ENCODE measurements at places on chromosomes 4 and X.

DNA sequence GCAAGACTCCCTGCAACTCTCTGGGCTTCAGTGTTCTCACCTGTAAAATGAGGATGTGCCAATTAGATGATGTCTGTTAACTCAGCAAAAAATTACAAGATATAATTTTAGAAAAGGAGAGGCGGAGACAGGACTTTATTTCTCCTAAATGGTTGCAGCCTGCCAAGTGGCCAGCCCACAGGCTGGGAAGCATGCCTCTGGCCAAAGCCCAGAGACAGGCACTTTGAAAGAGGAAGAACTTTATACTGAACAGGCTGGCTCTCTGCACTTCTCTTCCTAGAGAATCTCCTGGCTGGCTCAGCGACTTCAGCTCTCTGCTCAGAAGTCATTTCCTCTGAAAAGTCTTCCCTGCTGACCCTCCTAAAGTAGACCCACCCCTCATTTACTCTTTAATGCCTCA, 3.7 kb downstream of the PRDM5 start:
- DNase-seq = peak; percentile 13

DNA sequence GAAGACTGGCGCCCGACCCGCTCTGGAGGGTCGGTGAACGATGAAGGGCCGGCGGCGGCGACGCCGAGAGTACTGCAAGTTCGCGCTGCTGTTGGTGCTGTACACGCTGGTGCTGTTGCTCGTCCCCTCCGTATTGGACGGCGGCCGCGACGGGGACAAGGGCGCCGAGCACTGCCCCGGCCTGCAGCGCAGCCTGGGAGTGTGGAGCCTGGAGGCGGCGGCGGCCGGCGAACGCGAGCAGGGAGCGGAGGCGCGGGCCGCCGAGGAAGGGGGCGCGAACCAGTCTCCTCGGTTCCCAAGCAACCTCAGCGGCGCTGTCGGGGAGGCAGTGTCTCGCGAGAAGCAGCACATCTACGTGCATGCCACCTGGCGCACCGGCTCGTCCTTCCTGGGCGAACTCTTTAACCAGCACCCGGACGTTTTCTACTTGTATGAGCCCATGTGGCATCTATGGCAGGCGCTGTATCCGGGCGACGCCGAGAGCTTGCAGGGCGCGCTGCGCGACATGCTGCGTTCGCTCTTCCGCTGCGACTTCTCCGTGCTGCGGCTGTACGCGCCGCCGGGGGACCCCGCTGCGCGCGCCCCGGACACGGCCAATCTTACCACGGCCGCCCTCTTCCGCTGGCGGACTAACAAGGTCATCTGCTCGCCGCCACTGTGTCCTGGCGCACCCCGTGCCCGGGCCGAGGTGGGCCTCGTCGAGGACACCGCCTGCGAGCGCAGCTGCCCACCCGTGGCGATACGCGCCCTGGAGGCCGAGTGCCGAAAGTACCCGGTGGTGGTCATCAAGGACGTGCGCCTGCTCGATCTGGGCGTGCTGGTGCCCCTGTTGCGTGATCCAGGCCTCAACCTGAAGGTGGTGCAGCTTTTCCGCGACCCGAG, 568 bp downstream of the CHST7 start:
- peak; percentile 63 for DNase-seq

- no peak for DNase-seq
These were observed 2.5 kb upstream of the PPP2R2C start for GRCh38 chr4:6474705-6475457.

GRCh38 chrX:54134269-54134668, 48.8 kb downstream of the FAM120C start:
- no peak for DNase-seq

GRCh38 chr4:25030277-25031076, at the start of gene LGI2:
LGI2 (minus strand) TSS chr4:25030946; CDS start chr4:25030693, 253 bp downstream.
- peak; percentile 13 for DNase-seq

GRCh38 chr4:7070729-7071511, 3.1 kb upstream of the GRPEL1 start:
- peak; percentile 91 for DNase-seq

DNA sequence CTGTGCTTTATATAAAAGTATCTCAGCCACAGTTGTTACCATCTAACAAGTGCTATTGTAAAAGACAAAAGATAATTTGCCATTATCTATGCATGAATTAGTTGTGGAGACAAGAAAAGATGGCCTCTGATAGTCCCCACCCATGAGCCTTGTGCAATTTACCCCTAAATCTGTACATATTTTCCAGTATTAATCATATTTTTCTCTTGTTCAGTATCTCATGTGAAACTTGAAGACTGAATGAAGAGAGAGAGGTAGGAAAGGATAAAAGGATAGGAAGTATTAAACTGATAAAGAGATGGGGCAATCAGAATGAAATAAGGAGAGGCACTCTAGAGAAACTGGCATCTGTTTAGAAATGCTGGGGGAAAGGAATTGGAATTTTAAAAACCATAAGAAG, 3.7 kb downstream of the MYOZ2 start:
- no peak for DNase-seq

DNA sequence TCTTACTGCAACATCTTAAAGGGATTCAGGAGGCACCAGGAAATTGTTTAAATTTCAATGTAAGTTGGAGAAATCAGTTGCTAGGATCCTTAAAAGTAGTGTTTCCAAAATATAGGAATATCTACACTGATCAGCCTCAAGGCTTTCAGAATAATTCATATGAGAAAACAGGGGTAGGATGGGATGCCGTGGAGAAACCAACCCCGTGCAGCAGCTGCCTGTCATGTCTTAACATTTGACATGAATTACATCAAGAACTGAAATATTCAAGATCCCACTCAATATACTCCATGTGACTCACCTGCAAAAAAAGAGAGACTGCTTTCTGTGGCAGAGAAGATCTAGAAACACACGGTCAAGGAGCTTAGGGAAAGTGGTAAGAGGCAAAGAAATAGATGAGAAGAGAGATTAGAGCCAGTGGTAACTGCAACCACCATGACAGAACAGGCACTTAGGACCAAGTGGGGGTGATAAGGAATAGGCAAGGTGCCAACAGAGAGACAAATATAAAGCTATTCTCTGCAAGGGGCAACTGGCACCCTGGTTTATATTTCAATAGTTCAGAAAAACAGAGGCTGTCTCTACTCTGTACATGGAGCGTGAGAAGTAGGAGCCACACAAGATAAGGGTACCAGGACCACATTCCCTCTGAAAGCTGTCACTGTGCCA, 64.0 kb downstream of the SLC39A8 start:
- no peak for DNase-seq

GRCh38 chr4:183241322-183241640, 78.8 kb downstream of the CLDN22 start:
- no peak for DNase-seq
